Omental fat pad (tissue), 4 donors: ENCODE measurements at places on chromosomes 7 and 10. TPM values are rescaled to one million over a fixed set of nuclear protein-coding genes. Genes with fewer than 3 reads are reported as not detected.

- DNase-seq, result no peak
Measured at GRCh38 chr10:34679177-34679576, 135.9 kb downstream of the PARD3 start.

- no peak for DNase-seq
Measured at GRCh38 chr7:80542398-80542797, 30.5 kb upstream of the GNAT3 start.

DNA sequence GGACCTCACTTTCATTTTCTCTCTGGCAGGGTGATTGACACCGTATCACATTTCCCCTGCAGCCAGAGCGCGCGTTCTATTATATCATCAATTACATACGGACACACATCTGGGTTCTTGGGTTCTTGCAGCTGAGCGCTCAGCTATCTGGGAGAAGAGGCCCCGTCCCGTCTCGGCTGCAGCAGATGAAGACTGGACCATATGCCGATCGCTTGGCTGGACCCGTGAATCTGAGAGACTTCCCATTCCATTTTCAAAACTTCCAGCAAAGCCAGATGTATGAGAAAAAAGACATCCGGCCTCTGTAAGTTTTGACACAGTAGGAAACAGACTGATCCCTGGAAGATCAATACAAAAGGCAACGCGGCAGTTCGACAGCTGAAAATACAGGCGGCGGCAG, 99.8 kb downstream of the JCAD start:
- DNase-seq, result no peak

DNA sequence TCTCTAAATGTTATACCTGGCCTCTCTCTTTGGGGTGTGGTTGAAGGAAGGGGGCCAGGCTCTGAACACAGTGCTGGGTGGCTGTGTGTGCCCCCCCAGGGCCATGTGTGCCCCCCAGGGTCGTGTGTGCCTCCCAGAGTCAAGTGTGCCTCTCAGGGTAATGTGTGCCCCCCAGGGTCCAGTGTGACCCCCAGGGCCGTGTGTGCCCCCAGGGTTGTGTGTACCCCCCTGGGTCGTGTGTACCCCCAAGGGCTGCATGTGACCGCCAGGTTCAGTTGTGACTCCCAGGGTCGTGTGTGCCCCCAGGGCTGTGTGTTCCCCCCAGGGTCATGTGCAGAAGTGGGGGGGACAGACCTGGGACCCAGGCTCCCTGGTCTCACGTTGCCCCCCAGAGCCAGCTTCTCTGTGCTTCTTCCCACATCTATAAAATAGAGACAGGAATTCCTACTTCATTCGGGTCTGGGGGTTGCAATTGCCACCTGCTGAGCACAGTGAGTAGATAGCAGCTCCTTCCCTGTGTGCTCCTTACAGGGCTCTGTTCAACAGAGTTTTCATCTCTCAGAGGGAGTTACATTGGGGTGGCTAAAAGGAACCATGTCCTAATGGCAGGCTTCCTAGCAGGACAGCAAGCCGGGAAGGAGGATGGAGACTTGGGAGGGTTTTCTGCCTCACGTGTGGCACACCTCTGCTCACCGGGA, 40.7 kb upstream of the AQP1 start:
- no peak for DNase-seq

DNA sequence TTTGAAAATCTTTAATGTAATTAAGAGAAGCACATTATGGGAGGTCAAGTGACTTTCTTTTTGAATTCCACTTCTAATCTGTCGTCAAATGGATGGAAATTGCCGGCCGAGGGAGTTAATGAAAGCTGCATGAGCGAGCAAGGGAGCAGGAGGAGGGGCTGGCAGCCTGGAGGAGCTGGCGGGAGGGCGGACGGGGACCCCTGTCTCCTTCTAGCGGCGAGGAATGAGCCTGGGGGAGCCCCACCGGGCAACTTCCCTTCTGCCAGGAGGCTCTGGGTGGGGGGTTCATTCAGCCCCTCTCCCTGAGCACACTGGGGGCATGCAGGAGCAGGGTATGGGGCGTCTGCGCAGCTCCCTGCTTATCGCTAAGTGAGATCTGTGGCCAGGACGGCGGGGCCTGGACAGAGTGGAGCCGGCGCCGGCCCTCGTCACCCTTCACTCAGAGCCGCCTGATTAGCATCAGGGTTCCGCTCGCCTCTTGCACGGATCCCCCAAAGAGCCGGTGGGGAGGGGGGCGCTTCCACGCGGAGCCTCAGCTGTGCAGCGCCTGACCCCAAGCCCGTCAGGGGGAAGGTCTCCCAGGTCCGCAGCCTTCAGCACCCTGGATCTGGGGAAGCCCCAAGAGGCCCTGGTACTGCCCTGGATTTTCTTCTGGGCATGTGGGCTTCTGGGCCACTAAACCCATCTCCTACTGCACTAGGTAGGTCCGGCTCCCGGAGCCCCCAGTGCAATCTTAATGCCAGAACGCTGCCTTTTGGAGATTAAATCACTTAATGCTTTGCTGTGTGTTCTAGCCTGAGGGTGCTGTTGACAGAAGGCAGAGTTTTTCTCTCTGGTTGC, 680.8 kb downstream of the LRMDA start:
- DNase-seq, result no peak

FAM24B gene
- total RNA-seq, result 3.9 TPM
